ENCODE measurements at places on chromosomes 1 and 21. TPM values are rescaled to one million over a fixed set of nuclear protein-coding genes. Genes with fewer than 3 reads are reported as not detected.

GRCh38 chr1:209866201-209866600, 38.4 kb downstream of the UTP25 start:
- no peak for DNase-seq

GRCh38 chr1:23029337-23029736, 10.1 kb downstream of the KDM1A start:
- DNase-seq, result no peak

DNA sequence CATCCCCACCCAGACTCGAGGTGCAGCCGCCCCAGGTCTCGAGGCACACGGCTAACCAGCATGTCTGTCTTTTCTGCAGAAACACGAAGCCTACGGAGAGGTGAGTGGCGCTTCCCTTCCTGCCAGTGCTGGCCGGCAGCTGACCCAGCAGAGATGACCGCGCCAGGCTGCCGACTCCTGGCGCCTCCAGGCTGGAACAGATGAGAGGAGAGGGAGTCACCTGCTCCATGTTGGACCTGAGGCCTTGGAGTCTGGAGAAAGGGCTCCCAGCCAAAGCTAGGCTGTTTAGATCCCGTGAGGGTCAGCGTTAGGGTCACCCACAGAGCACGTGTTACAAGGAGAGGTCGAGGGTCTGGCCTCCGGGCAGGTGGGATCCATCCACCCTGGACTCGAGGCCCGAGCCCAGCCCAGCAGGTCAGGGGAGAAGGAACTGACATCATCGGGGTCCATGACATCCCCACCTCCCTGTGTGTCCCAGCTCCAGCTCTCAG, 14.9 kb downstream of the COL6A2 start:
- no peak for DNase-seq

FCGR1A gene
- total RNA-seq, result 9.8 TPM

- DNase-seq, result no peak
Observed at GRCh38 chr1:89425056-89425455, 61.2 kb downstream of the GBP6 start.

RC3H1 gene
- total RNA-seq, result 36.7 TPM

DNA sequence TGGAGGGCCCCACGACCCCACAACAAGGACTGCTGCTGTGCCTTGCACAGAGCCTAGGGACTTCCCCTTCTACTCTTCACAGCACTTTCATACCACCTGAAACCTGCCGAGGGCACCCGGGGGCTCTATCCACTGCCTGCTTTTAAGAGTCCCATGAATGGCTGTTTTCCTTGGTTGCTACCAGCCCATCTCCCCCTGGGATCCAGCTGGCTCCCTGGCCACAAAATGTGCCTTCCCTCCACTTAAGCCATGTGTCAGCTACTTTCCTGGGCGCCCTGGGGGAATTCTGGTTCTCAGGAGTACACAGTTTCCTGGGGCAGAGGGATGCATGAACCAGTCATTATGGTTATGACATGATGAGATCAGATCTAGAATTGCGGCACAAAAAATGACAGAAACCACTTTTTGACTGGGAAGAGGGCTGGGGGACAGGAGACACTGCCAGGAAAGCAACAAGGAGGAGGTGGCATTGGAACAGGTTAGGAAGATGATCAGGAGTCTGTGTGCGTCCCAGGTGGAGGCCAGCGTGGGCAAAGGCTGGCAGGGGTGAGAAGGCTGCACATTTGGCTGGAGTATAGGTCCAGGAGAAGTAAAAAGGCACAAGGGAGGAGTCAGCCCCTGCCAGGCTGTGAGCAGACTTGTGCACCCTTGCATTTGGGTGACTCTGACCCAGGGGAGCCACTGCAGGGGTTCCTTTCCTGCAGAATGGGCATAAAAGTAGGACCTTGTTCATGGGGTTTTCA, 3.2 kb upstream of the TNFRSF8 start:
- no peak for DNase-seq

GRCh38 chr1:229209386-229209785, 61.5 kb upstream of the RAB4A start:
- DNase-seq, result no peak

DNA sequence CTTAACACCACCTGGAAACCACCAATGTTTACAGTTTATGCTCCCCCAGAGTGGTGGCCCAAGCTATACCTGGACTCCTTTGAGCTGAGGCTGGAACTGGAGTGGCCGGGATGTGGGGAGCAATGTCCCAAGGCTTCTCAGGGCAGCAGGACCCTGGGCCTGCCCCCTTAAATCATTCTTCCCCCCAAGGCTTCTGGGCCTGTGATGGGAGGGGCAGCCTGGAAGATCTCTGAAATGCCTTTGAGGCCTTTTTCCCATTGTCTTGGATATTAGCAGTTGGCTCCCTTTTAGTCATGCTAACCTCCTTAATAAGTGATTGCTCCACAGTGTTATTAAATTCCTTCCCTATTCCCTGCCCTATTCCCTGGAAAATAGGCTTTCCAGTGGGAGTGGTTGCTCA, 185.8 kb downstream of the HS2ST1 start:
- no peak for DNase-seq

HTR6 gene
- total RNA-seq, result 0.16 TPM

DNA sequence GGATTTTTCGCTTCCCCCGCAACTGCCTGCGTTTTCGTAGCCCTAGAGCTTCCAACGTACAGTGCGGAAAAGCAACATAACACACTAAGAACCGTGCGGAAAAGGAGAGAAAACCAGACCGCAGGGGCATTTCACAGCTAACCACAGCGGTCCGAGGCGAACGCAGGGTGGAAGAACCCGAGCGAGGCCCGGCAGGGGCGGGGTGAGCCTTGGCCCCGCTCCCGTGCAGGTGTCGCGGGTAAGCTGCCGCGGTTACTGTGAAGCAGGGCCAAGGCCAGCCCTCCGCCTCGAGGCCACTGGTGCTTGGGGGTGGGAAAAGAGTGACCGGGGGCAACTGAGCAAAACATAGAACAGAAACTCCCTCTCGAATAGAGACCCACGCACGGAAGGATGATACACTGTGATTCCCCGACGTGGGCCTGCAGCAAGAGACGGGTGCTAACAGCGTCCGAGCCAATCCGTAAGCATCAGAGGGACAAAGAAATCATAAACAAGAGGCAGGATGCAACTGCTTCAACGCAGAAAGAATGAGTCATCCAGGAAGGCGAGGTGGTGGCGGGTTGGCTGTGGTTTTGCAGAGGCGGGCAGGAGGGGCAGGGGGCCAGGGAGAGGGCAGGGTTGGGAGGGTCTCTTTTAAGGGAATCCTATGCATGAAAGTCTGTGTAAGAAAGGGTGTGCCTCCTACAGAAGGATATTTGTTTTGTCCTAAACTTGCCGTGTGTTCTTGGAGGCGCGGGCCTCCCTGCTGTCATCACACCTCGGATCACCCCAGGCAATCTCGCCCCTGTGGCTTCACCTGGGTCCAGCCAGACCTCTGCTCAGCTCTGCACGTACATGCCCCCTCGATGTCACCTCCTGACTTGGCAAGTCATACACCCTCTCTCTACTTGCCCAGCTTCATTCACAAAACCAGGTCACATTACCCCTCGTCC, 7.3 kb downstream of the GNG4 start:
- no peak for DNase-seq

GRCh38 chr1:227712648-227713047, 22.5 kb downstream of the JMJD4 start:
- DNase-seq, result no peak

DNA sequence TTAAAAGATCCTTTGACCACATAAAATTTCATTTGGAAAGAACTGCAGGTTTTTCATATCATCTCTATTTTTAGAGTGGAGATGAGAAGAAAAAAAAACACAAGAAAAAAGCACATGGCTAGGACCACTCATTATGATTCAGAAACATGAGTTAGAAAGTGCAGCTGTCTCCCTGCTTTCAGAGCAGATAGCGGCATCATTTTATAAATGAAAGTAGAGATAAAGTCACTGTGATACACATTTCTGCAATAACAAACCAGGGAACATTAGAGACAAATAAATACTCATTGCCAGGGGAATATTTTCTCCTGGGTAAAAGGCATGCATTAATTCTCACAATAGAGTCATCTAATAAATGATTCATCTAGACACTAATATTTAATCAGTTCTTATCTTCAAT, 87.5 kb upstream of the PLPPR4 start:
- DNase-seq, result no peak

DNA sequence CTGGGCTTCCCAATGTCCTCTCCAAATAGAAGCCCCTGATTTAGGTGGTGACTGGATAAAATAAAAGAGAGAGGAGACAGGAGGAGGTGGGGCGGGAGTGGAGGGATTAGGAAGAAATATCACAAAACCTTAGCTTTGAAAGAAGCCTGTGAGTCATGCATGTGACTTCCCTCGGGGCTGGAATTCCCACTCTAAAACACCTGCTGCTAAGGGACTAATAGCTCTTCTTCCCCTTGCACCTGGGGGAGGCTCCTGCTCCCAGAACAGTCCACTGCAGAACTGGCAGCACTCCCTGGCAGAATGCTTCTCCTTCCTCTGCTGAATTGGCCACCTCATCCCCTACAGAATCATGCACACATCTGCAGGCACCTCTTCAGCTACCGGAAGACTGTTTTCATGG, 207.2 kb downstream of the ATG4C start:
- no peak for DNase-seq

- no peak for DNase-seq
Observed at GRCh38 chr1:163036671-163037070, 32.5 kb upstream of the RGS4 start.

SNAP47 gene
- total RNA-seq, result 59.3 TPM

DNA sequence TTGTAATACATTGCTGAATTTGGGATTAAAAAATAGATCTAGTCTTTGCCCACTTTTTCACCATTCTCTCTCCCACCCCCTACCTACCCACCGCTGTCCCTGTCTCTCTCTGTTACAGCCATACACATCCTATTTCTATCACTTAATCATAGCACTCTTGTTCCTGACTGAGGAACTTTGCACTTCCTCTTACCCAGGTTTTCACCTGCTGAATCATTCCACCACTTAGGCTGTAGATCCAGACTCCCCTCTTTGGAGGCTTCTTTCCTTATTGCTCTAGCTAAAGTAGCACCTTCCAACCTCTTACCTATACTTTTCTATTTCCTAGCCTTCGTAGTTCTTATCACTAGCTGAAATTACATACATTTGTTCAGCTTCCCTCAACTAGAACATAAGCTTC, 59.6 kb downstream of the ATP6V1G3 start:
- DNase-seq, result no peak

DNA sequence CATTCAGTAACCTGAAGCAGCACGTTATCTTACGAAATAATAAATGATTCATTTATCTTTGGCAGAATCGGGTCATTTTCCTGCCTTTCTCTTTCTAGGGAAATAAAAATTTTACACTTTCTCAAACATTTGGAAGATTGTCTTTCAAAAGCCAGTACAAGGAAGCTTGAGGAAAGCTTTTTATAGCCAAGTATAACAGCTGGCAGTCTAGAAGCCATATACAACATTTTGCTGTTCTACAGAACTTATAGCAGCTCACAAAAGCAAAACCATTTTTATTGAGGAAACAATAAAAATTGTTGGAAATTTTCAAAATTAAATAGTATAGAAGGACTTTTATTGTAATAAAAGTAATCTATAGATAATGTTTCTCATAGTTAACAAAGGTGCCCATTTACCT, 448.6 kb downstream of the SMYD3 start:
- no peak for DNase-seq

All from occipital lobe (tissue), 3 donors.